ENCODE measurements at places on chromosomes 7 and 10. TPM values are rescaled to one million over a fixed set of nuclear protein-coding genes. Genes with fewer than 3 reads are reported as not detected.

GRCh38 chr7:131242123-131242650 is 85.5 kb upstream of the MKLN1 start:
- no peaks in the 10 kb centered on the region for H3K36me3 ChIP-seq
- H3K4me3 ChIP-seq = no peak overlapping the region
- no peak for DNase-seq
- H3K27ac ChIP-seq = no peak overlapping the region
- no peaks in the 10 kb centered on the region for H3K27me3 ChIP-seq

HSPA14 gene
- 13.6 TPM for total RNA-seq

CHAT gene
- total RNA-seq = not detected

PSMA2 gene
- 65.8 TPM for total RNA-seq

TAS2R5 gene
- total RNA-seq = 2.0 TPM

HMX2 gene
- total RNA-seq = not detected

GRCh38 chr7:121394709-121395140 is 1.4 kb downstream of the FAM3C start:
- H3K27ac ChIP-seq = no peak overlapping the region
- DNase-seq = no peak
- H3K4me1 ChIP-seq = no peaks in the 10 kb centered on the region
- H3K4me3 ChIP-seq = no peak overlapping the region
- no peaks in the 10 kb centered on the region for H3K27me3 ChIP-seq

- H3K27ac ChIP-seq = no peak overlapping the region
- DNase-seq = no peak
Observed at GRCh38 chr10:103808780-103809179, 46.6 kb downstream of the SH3PXD2A start.

SAMD9 gene
- total RNA-seq = 13.5 TPM

DNA sequence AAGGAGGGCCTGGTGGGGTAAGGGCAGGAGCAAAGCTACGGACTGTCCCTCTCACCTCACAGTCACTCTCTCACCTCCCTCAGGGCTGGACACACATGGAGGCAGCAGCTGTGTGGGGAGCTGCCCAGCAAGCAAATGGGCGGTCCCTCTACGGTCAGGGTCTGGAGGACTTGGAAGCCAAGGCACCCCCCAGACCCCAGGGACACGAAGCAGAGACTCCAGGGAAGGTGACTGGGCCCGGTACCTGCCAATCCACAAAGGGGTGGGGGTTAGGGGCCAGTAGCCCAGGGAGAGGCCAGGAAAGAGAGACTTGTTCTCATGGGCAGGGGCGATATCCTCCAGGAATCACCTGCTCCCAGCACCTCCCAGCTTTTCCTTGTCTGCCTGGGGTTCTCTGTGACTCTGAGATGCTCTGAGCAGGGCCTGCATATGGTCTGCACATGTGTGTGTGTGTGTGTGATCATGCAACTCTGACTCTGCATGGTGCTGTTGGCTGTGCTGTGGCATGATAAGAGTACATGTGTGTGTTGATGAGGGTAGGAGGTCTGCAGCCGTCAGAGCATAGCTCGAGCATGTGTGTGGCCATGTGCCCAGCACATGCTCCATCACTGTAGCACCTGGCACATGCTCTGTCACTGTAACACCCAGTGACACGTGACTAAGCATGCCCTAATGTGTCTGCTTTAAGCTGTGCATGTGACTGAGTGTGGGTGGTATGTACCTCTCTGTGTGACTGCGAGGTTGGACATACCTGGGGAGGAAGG is 4.6 kb upstream of the LDB3 start:
- peaks cover 29% of the 10 kb centered on the region for H3K27me3 ChIP-seq
- H3K27ac ChIP-seq = no peak overlapping the region
- no peaks in the 10 kb centered on the region for H3K36me3 ChIP-seq
- H3K4me1 ChIP-seq = no peaks in the 10 kb centered on the region

All from left lung (tissue), 14 donors.